ENCODE measurements at places on chromosomes 5 and 9.

DNA sequence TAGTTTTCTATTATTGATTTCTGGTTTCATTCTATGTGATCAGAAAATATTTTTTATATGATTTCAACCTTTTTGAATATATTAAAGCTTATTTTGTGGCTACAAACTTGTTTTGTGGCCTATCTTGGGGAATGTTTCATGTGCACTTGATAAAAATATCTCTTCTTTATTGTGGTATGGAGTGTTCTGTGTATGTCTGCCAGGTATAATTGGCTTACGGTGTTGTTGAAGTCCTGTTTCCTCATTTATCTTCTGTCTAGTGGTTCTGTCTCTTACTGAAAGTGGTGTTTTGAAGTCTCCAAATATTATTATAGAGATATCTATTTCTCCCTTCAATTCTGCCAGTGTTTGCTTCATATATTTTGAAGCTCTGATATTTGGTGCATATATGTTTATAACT is 9.6 kb downstream of the CARD19 start:
- DNase-seq, result no peak

- no peak for DNase-seq
Observed at GRCh38 chr9:83699615-83700014, 8.1 kb downstream of the UBQLN1 start.

GRCh38 chr9:117739624-117740347 is 35.6 kb downstream of the TLR4 start:
- DNase-seq, result no peak

DNA sequence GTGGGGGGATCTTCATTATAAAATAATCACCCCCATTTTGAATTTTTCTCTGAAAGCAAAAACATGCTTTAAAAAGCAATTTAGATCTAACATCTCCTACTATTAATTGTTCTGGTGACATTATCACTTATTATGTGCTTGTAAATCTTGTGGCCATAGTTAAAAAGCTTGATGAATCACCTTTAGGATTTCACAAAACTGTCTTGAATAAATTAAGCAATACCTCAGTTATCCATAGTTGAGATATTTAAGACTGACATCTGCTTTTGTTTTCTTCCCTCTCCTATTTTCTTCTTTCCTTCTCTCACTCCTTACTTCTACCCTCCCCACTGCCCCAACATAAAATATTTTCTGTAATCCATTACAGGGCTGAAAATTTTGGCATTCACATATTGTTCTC is 84.8 kb downstream of the SLC1A3 start:
- DNase-seq, result no peak

- DNase-seq, result no peak
Observed at GRCh38 chr5:171412186-171412585, 7.3 kb upstream of the FGF18 start.

- no peak for DNase-seq
Observed at GRCh38 chr5:15936505-15937245, 242.9 kb downstream of the MARCHF11 start.

- peak; percentile 99 for DNase-seq
Observed at GRCh38 chr5:92552206-92553160, 1028.5 kb downstream of the NR2F1-AS1 start.

DNA sequence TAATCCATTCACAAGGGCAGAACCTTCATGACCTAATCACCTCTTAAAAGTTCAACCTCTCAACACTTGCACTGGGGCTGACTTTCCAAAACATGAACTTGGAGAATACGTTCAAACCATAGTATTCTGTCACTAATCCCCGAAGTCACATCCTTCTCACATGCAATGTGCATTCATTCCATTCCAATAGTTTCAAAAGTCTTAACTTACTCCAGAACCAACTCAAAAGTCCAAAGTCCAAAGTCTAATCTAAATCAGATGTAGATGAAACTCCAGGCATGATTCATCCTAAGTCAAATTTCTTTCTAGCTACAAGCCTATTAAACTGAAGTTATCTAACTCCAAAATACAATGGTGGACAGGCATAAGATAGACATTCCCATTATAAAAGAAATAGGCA is 21.7 kb upstream of the ADAMTSL1 start:
- DNase-seq, result no peak

- no peak for DNase-seq
Observed at GRCh38 chr5:138583984-138584637, 8.9 kb upstream of the HSPA9 start.

DNA sequence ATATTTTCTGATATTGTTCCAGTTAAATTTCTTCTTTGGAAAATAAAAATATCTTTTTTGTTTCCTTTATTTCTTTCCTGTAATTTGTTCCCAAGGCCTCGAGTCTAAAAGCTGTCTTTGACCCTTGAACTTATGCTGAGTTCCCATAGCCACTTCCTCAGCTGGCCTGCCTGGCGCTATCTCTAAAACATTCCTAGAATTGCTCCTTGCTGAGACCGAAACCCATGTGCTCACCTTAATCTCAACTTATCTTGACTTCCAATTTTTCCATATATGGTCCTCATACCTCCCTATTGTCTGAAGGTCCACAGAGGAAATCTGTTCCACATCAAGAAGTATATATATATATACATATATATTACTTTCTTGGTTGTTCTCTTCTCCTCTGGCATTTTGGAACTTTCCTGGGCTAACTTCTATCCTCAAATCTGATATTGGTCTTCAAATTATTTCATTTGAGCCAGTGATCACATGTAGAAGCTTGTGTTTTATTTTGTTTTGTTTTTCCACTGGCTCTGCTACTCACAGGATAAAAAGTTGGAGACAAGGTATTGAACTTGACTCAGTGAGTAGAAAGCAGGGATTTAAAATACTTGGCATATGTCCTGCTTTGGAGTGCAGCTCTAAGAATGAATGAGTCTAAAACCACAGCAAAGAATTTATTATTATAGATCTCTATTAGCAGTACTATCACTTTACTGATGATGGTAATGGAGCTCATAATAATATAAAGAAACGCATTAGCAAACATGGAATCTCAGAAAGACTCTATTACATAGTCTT is 45.2 kb downstream of the ENC1 start:
- peak; percentile 96 for DNase-seq

- DNase-seq, result no peak
Observed at GRCh38 chr5:11110128-11110527, 349.1 kb upstream of the DAP start.

GRCh38 chr5:143836161-143836725 is 24.3 kb downstream of the HMHB1 start:
- no peak for DNase-seq

DNA sequence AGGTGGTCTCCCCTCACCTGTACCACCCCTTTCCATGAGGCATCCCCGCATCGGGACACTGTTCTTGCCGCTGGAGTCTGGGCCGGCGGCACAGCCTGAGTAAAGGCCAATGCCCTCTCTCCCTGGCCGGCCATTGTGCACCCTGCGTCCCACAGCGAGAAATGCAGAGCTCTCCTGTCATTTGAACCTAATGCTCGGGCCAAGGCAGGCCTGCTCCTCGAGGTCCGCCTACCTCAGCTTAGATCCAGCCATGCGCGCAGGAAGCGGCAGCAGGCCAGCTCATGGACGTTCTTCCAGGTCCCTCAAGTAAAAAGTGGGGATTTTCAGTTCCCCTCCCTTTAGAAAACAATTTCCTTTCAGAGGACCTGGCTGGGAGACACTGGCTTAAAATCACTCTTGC is 135.0 kb downstream of the HSD17B3 start:
- no peak for DNase-seq

GRCh38 chr9:121610638-121610953 is 40.8 kb upstream of the DAB2IP start:
- DNase-seq, result no peak

GRCh38 chr9:251398-251797 is 36.7 kb downstream of the DOCK8 start:
- DNase-seq, result no peak

- no peak for DNase-seq
Observed at GRCh38 chr5:76379316-76379715, 23.8 kb upstream of the IQGAP2 start.

DNA sequence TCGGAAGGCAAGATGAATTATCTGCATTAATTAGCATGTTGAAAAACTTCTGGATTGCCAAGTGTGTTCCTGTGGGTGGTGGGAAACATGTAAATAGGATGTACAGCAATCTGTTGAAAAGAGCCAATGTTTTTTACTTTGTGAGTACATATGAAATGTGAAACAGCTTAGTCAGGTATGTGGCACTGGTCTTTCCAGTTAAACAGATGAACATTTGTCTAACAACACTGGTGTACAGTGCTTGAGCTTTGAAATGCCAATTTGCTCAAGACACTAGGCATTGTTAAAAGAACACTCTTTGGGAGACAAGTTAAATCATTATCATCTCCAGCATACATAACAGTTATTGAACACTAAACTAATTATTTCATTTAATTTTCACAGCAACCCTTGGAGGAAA is 107.3 kb upstream of the SLC24A2 start:
- no peak for DNase-seq

DNA sequence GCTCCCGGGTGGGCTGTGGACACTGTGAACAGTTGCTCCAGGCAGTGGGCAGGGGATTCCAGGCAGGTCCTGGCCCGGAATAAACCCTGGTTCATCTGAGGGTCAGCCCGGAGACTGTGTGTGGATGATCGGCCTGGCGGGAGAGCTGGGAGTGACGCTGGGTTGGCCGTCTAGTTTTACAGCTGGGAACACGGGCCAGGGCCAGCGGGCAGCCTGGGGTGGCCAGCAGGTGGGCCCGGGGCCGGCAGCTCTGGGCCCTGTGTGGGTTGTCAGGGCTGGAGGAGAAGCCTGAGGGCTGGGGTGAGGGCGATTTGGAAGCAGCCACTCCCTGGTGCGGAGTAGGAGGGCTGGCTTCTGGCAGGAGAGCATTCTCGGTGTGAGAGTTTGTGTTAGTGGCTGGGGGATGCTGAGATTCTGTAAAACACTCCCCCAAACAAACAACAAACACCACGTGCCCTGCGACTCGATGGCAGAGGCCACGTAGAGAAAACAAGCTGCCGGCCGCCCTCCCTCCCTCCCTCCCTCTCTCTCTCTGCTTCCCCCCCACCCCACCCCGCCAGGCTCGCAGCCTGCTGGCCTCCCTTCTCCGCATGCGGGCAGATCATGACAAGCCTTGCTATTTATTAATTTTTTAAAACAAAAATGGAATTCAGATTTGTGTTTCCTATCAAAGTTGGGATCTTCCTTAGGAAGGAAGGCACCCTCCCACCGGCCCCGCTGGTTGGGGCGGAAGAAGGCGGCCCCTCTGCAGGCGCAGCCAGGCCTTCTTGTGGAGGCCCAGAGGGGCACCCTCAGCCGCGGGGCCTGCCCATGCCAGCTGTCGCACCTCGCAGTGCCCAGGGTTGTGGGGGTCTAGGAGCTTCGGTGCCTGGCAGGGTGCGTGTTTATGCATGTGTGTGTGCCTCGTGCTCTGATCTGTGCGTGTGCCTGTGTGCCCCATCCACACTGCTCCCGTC is 49.5 kb downstream of the RXRA start:
- peak; percentile 43 for DNase-seq

- DNase-seq, result no peak
Observed at GRCh38 chr9:91840469-91840868, 109.6 kb downstream of the ROR2 start.

DNA sequence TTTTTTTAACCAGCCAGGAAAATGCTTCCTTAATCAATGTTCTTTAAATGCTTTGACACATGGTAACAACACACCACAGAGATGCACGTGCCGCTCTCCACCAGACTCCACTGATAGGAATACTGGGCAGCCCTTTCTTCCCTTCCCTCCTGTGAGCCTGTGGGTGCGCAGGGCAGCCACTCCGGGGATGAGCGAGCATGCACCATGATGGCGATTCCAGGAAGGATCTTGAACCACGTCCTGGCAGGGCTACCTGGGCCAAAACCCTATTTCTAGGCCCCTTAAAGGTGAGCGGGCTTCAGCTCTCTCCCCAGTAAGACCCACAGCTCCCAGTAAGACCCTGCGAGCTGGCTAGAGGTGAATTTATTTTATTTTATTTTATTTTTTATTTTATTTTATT is 128.2 kb downstream of the MVB12B start:
- no peak for DNase-seq
